ENCODE measurements at places on chromosomes 3 and 15.

- no peak for DNase-seq
Measured at GRCh38 chr3:173690542-173691180, 293.1 kb downstream of the NLGN1 start.

GRCh38 chr3:8505621-8506020 lies 4.0 kb downstream of the LMCD1 start:
- DNase-seq, result no peak

GRCh38 chr15:66023311-66023972 lies 154.2 kb downstream of the RAB11A start:
- DNase-seq, result no peak

- DNase-seq, result no peak
Measured at GRCh38 chr3:72746430-72747411, 101.5 kb downstream of the SHQ1 start.

- DNase-seq, result no peak
Measured at GRCh38 chr15:38864827-38865581, 300.4 kb upstream of the RASGRP1 start.

GRCh38 chr15:80929225-80929624 lies 60.4 kb downstream of the MESD start:
- DNase-seq, result no peak

DNA sequence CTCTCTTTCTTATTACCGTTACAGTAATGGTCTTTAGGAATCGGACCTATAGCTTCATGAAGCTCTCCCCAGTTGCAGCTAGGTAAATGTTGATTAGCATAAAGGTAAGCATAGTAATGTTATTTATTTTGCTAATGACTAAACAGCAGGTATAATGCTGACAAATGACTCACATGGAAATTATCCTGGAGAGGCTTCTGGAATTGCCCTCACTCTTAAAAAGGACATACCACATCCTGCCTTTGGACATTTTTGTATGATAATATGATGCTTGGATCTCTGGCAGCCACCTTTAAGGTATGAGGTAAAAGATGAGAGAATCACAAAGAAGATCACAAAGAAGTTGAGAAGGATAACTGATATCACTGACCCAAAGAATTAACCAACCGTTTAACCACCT lies 238.6 kb downstream of the CHL1 start:
- DNase-seq, result no peak

- DNase-seq, result no peak
Measured at GRCh38 chr3:158110658-158111018, 749 bp downstream of the RSRC1 start.

GRCh38 chr15:75517233-75517632 lies 61.9 kb downstream of the PTPN9 start:
- DNase-seq, result no peak

- DNase-seq, result no peak
Measured at GRCh38 chr3:9352917-9353752, 9.7 kb upstream of the THUMPD3 start.

GRCh38 chr3:83928391-83928790 lies 1030.4 kb upstream of the CADM2 start:
- DNase-seq, result no peak

DNA sequence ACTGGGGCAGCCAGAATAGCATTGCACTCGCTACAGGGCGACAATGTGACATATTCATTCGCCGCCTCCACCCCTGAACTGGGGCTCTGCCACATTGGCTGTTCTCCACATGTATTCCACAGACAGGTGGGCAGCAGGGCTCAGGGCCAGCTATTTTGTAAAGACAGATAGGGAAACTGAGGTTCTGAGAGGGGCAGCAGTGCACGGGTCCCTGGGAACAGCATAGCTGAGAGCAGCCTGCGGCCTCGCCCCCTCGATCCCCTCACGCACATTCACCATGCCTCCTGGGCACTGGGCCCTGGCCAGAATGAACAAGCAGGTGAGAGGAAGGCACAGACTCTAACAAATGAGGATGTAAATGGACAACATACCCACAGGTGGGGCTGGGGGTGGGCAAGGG lies 75.0 kb upstream of the SPATA12 start:
- no peak for DNase-seq

DNA sequence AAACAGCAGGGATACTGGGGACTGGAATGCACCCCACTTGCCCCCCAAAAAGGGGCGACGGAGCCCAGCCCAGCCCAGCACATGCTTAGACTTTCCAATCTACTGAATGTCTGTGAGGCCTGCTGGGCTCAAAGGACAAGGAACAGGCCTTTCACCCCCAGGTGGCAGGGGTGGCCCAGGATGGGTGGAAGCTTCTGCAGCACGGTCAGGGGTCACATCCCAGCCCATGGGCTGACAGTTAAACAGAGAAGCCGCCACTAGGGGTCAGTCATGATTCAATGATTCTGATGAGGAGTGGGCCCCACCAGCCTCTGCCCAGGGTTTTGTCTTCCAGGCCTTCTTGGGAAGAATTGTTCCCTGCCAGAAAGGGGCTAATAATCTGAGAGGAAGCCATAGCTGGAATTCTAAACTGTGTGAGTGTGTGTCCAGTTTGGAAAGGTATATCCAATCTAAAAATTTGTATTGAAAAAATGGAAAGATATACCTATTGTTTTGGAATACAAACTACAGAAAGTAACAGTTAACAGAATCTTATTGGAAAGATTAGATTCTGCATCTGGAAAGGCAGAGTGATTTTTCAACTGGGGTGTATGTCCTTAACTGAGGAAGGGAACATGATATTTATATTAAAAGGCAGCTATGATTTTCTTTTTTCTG lies 2.2 kb downstream of the CHRNB4 start:
- no peak for DNase-seq

GRCh38 chr3:158470944-158471638 lies 99.9 kb upstream of the MLF1 start:
- DNase-seq, result no peak

- DNase-seq, result no peak
Measured at GRCh38 chr3:100966049-100966491, 27.2 kb downstream of the ABI3BP start.

GRCh38 chr3:152210697-152211096 lies 58.0 kb upstream of the MBNL1 start:
- DNase-seq, result no peak

DNA sequence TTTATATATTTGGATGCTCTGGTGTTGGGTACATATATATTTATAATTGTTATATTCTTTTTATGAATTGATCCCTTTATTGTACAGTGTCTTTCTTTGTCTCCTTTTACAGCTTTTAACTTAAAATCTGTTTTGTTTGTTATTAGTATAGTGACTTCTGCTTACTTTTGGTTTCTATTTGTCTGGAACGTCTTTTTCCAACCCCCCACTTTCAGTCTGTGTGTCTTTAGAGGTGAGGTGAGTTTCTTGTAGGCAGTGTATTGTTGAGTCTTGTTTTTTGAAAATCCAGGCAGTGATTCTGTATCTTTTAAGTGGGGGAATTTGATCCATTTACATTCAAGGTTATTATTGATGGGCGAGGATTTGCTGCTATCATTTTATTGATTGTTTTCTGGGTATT lies 62.0 kb downstream of the AP4E1 start:
- no peak for DNase-seq

DNA sequence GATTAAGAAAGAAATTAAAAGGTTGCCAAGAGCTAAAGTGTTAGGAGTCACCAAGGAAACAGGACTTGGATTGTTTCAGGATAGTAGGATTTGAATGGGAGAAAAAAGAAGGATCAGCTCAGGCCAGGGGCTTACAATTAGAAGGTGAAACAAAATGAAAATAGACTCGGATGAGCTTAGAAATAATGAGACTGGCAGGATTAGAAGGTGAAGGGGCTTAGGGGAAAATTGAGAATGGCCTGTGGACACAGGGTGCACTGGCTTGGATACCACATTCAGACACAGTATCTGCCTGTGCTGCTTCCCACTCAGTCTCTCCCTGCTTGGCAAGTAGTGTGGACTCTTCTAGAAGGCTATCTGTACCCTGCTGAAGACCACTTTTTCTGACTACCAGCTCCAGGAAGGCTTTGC lies 206.1 kb upstream of the ATP10A start:
- DNase-seq, result no peak

DNA sequence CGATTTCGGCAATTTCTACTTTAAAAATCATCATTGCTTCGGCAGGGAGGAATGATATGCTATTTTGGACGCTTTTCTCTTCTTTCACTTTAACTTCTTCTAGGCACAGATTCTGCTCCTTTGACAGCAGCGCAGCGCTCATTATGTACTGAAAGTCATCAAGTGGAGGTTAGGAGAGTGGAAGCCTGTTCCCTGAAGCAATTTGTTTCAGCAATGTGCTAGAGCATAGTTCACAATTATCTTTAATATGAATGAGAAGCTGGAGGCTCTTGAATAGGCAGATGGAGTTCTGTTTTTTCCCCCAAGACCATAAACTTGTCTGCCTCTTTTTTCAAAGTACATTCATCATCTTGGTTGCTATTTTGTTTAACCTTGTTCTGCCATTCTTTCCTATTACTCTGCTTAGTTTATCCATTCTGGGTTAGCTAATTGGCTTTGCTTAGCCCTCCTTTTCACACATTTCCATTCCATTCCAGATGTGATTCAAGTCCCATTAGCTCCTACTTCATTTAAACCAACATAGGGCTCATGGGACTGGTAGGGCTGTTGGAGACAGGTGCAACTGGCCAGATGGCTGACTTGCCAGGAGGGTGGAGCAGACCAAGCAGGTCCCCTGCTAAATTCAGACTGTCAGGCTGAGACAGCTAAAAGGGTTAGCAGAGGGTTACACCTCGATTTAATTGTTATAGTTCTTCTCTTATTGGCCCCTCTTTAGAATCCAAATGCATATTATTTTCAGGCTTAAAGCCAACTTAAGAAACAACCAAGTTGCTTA lies 534.7 kb upstream of the CBLB start:
- no peak for DNase-seq

GRCh38 chr3:138066383-138066782 lies 49.0 kb downstream of the DZIP1L start:
- DNase-seq, result no peak

- DNase-seq, result no peak
Measured at GRCh38 chr3:151146731-151147091, 56.3 kb downstream of the GPR171 start.

DNA sequence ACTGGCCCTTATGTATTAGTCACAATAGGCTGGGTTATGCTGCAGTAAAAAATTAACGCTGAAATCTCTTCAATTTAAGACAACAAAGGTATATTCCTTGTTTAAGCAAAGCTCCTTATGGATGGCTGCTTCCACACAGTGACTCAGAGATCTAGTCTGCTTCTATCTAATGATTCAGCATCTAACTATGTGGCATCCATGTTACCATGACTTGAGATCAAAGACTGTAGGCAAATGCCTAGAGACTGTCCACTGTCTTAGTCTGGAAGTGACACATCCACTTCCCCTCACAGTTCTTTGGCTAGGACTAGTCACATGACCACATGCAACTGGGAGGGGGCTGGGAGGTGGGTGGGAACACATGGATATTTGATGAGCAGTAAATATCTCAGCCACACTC lies 61.3 kb upstream of the PSMD6 start:
- DNase-seq, result no peak

- peak; percentile 5 for DNase-seq
Measured at GRCh38 chr3:18423401-18424212, 1.5 kb downstream of the SATB1 start.
